Stimulated activated CD8-positive, alpha-beta memory T cell treated with anti-CD3 and anti-CD28 coated beads, Interleukin-4, amount 100 ng/mL, for 1 hour (primary cell): ENCODE measurements at places on chromosomes 1 and 21.

DNA sequence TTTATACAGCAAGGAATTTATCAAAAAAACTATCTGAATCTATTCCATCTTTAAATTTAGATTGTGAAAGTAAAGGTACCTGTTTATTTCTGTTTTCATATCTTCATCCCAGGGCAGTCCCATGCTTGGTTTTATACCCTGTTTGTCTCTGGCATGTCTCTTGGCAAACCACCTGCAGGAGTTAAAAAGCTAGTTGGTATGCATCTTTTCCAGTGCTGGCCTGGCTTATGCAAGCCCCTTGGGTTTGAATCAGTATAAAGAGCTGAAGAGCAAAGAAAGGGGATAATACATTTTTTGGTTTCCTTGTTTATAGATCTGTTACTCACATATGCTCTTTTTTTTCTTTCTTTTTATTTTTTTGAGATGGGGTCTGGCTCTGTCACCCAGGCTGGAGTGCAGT is 37.8 kb downstream of the LRRC8C start:
- no peak for DNase-seq

GRCh38 chr1:172169836-172170235 is 250.6 kb upstream of the C1orf105 start:
- DNase-seq: no peak

- DNase-seq: no peak
These were observed 3.3 kb downstream of the NCMAP start for GRCh38 chr1:24558902-24559791.

- no peak for DNase-seq
These were observed 28.2 kb upstream of the DOCK7 start for GRCh38 chr1:62716397-62716796.

DNA sequence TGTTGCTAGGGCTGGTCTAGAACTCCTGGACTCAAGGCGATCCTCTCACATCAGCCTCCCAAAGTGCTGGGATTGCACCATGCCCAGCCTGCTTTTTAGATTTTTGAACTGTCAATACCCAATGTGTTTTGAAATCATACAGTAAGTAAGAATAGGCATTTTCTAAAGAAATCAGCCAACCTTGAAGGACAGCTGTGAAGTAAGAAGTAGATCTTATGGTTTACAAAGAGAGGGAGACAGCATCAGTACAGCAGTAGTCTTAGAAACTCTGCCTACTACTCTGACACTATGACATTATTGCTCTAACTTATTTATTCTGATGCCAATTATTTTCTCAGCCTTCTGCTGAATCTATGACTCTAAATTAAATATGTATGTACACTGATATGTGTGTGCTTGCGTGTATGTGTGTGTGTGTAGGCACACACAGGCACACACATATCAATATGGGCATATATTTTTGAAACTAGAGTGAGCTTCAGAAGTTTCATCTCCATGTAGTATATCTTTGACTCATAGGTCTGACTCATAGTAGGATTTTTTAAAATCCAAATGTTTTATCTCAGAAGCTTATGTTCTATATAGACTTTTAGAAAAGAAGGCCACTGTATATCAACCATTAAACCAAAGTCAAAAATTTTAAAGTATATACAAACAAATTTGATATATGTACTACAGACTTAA is 140.4 kb downstream of the COL24A1 start:
- DNase-seq: no peak

DNA sequence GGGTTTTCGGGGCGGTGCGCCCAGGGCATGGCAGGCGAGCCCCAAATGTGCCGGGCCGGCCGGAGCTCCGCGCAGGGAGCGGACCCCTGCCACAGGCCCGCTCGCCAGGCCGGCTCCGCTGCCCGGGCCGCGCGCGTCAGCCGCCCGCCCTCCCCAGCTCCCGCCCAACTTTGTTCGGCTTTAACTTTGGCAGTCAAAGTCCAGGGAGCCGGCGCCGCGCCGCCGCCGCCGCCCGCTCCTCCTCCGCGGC is 488 bp downstream of the SLC35D1 start:
- peak; percentile 8 for DNase-seq

- no peak for DNase-seq
These were observed 53.4 kb downstream of the KRTAP19-8 start for GRCh38 chr21:30984889-30985288.

- no peak for DNase-seq
These were observed 23.0 kb downstream of the SPATA46 start for GRCh38 chr1:162353702-162354101.

DNA sequence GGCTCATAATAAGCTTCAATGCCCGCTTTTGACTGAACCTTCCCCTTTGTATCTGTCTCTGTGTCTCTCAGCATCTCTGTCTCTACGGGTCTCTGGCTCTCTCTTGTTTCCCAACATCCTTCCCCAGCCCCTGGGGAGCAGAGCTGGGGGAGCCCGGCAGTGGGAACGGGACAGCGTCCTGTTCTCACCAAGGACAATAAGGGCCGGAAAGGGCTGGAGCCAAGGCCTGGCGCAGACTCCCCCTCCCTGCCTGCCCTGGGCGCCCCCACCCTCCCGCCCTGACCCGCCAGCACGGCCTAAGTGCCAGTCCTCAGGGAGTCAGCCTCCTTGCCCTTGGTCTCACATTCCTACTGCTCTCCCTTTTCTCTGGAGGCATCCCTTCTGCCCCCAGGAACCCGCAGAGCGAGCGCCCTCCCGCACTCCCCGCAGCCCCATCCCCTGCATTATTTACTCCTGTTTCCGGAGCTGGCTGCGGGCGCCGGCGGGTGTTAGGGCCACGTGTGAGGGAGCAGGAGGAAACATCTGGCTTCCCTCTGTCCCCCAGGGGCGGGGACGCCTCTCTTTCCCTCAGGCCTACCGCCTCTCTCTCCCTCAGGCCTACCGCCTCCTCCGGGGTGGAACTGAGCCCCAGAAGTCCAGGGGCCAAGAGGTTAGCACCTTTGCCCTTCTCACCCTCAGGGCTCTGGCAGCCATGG is 6.5 kb downstream of the KRTCAP2 start:
- DNase-seq: no peak

GRCh38 chr1:161163793-161164192 is 2.4 kb upstream of the PPOX start:
- no peak for DNase-seq

GRCh38 chr1:5623399-5623798 is 368.8 kb downstream of the NPHP4 start:
- no peak for DNase-seq

DNA sequence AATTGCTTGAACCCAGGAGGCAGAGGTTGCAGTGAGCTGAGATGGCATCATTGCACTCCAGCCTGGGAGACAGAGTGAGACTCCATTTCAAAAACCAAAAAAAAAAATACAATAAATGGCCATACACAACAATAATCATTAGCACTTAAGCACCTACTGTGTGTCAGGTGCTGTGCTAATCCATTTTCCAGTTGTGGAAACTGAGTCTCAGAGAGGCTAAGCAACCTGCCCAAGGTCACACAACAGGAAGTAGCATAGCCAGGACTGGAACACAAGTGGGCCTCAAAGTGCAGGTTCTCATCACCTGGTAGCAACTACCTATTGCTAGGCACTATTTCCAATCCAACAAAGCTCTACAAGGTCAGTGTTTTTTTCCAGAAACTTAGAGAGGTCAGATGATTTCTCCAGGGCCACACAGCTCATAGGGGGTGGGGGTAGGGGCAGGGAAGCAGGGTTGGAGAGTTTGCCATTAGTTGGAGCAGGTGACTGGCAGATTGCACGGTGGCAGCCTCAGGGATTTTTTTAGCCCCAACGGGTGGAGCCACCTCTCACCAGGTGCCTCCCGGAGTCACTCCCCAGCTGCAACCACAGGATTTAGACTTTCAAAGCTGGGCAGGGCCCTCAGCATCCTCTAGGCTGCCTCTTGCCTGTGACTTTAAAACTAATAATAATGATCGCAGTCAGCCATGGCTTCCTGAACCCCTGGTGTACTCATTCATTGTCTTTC is 52.5 kb upstream of the ID3 start:
- DNase-seq: no peak

DNA sequence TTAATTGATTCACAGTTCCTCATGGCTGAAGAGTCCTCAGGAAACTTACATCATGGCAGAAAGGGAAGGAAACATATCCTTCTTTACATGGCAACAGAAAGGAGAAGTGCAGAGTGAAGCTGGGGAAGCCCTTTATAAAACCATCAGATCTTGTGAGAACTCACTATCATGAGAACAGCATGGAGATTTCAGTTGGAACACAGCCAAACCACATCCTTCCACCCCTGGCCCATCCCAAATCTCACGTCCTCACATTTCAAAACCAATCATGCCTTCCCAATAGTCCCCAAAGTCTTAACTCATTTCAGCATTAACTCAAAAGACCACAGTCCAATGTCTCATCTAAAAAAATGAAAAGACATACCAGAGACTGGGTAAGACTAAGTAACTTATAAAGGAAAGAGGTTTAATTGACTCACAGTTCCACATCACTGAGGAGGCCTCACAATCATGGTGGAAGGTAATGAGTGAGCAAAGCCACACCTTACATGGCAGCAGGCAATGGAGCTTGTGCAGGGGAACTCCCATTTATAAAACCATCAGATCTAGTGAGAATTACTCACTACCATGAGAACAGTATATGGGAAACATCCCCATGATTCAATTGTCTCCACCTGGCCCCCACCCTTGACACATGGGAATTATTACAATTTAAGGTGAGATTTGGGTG is 105.2 kb downstream of the MRPL39 start:
- no peak for DNase-seq

- DNase-seq: no peak
These were observed 15.3 kb downstream of the NAV1 start for GRCh38 chr1:201554190-201554600.
